ENCODE measurements at places on chromosomes 2 and 18. TPM values are rescaled to one million over a fixed set of nuclear protein-coding genes. Genes with fewer than 3 reads are reported as not detected.

FNDC4 gene
- 1.9 TPM for total RNA-seq

AGXT gene
- not detected for total RNA-seq

CHRNA1 gene
- total RNA-seq = not detected

NCKAP5 gene
- 8.4 TPM for total RNA-seq

L3MBTL4 gene
- 2.8 TPM for total RNA-seq

GRP gene
- not detected for total RNA-seq

DNA sequence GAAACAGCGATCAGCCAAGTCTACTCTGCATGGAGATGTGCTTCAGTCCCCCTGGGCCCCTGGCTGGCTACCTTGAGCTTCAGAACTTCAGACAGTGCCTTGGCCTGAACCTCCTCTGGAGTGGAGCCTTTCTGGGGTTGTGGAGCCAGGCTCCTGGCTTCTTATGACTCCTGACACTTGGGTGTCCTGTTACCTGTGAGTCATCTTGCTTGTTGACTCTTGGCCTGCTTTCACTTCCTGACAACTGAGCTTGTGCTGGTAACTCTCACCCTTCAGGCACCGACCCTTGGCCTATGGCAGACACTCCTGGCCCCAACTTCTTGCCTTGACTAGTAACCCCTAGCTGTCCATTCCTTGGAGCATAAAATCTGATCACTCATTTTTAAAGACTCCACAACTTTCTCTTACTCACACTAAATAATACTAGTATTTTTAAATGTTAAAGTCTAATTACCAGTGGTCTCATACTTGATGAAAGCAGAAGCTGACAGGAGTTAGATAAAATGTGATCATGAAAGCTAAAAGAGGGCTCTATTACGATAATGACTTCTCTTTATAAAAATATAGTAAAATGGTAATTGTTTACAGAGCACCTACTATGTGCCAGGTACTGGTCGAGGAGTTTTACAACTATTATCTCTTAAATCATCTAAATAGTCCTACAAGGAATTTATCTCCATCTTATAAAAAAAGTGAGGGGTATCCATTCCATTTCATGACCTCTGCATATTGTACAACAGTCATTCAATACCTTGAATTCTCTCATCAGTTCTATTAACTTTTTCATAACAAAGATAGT, 46.3 kb upstream of the VIT start:
- DNase-seq = peak; percentile 87

GRCh38 chr18:62198259-62198658, 11.2 kb downstream of the RELCH start:
- no peak for DNase-seq

GRCh38 chr2:218798767-218799504, 17.0 kb downstream of the CYP27A1 start:
- DNase-seq = peak; percentile 20

DNA sequence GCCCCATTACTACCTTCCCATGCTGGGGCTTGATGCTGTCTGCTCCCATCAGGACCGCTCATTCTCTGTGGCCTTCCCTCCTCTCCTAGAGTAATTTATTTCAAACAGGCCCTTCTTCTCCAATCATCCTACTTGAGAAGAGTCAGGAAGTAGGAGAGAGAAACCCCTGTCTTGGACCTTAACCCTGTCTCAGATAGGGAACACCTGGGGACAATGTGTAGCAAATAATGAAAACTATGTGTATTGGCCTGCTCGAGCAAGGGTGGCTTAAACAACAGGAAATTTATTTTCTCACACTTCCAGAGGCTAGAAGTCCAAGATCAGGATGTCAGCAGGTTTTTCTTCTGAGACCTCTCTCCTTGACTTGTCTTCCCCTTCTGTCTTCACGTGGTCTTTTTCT, 26.6 kb upstream of the NEMP2 start:
- no peak for DNase-seq
